Small intestine (tissue), 16 donors: ENCODE measurements at places on chromosomes 5 and 9.

- no peak for DNase-seq
Measured at GRCh38 chr5:134769206-134769605, 10.6 kb downstream of the DDX46 start.

DNA sequence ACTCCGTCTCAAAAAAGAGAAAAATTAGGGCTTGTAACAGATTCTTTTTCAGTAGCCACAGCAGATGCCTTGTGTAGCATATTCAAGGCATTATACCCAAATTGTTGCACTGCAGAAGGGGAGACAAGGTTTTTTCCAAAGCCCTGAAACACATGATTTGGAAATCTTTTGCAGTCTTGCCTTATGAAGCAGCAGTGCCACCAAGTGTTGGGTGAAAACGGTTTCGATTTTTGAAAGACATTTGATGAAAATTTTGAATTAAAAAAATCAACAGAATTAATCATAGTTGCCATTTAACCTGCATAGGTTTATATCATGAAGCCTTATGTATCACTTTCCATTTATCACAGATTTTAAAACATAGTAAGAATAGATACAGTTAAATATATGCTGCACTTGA, 479.5 kb downstream of the TAF11L14 start:
- no peak for DNase-seq

GRCh38 chr5:139513852-139514485, 31.4 kb upstream of the STING1 start:
- no peak for DNase-seq

GRCh38 chr5:37668524-37669047, 171.3 kb downstream of the GDNF start:
- DNase-seq = peak; percentile 22

DNA sequence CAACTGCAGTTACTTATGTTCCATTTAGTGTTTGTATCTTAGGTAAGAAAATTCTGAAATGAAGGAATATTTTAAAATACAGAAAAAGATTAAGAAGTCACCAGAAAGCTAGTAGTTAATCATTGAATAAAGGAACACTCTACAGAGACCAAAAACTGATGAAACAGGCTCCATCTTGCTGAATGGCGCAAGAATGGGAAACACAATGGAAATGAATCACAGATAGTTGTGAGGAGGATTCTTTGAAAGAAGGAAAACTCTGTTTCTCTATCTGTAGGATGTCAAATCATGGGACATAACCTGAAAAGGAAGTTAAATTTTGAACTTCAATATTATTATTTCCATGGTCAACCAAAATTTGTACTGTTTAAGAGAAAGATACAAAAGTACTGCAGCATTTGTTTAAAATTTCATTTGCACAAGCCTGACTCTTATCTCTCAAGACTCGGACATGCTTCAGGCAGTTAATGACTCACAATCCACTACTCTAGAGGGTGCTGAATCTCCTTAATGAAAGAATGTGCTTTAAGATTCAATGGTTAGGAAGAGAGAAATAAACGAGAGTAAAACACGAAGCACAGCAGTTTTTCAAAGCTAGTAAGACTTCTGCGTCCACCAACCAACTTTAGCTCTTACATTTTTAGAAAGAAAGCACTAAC, 1064.4 kb upstream of the DMAC1 start:
- no peak for DNase-seq

- no peak for DNase-seq
Measured at GRCh38 chr9:103977163-103977562, 116.9 kb upstream of the SMC2 start.

DNA sequence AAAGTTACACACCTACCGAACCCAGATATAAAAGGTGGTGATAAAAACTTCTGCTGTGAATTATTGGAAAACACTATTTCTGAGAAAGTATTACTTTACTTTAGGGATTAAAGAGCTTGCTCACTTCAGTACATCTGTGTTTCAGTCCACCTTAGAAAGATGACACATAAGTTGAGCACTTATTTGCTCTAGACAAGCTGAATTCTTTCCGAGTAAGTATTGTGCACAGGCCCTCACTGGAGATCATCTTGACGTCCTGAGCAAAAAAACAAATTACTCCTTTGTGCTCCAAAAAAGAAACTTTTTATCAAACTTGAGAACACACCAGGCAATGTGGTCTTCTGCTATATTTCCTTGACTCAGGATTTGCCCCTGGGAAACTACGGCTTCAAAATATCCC, 231.0 kb upstream of the GRAMD2B start:
- DNase-seq = no peak

DNA sequence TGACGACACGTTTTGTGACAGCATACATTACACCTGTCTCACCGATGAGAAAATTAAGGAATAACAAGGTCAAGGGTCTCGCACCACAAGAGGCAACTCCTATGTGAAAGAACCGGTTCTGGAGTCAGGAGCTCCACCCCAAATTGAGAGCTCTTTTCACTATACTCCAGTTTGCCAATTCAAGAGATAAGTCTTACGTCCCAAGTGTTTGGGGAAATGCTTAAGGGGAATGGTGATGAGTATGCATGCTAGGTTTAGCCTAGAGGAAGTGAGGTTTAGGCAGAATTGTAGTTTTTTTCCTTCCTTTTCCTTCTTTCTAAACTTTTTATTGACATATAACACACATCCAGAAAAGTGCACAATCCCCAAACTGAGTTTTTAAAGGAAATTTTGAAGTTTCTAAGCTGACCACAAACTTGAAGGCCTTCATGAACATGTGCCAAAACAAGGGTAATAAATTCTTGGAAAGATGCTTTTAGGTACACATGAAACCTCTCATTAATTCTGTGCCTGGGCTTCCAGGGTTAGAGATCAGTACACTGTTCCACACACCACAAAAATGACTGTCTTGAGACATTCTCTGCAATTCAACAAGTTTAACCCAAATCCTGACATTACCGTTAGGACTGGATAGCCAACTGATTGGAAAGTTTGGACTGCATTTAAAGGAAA, 127.6 kb upstream of the SLC1A3 start:
- DNase-seq = no peak
